Activated CD4-positive, alpha-beta T cell treated with anti-CD3 and anti-CD28 coated beads, Interleukin-2, amount 10 ng/mL, durations not matched to agents 24 days and 14 days (primary cell): ENCODE measurements at places on chromosomes 4 and X.

- DNase-seq, result no peak
Observed at GRCh38 chr4:145613566-145614232, 5.5 kb upstream of the MMAA start.

DNA sequence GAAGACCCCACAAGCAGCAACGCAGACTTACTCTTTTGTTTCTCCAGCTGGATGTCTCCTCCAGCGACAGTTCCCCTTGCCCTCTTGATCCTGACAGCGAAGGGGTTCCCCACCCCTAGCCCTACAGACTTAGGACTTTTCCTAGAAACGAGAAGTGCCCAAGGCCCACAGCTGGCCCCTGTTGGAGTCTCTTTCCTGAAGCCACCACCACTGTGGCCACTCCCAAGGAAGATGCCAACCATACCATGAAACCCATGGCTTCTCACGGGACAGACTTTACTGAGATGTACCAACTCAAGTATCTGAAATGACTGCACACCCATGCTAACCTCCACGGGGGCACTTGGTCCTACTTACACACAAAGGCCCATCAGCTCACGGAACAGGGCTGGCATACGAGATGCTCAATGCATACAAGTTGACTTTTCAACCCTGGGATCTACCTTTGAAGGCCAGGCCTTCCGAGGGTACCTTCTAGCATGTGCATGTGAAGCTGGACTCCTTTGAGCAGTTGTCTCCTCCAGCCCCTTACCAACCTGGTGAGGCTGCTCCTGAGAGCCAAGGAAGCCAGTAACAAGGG lies 924 bp upstream of the IRAK1 start:
- DNase-seq, result no peak

GRCh38 chrX:139932073-139932900 lies 566 bp downstream of the ATP11C start:
- peak; percentile 82 for DNase-seq

- no peak for DNase-seq
Observed at GRCh38 chr4:79211490-79211889, 114.4 kb downstream of the NAA11 start.

DNA sequence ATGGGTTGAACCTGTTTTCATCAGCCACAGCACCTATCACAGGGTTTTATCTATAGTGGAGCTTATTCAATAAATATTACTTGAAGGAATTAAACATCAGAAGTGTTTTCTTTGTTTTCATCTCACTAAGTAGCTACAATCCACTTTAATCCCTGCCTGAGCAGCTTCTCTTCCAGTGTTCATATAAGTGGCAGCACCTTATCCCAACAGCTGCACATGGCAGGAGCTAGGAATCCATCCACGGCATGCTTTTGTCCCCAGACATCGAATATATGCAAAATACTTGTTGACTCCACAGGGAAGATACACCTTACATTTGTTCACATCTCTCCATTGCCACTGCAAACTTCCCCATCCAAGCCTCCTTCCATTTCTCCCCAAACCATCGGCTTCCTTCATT lies 549.8 kb upstream of the FAM241A start:
- no peak for DNase-seq

- DNase-seq, result no peak
Observed at GRCh38 chr4:152161676-152162330, 374.1 kb downstream of the FBXW7 start.

GRCh38 chr4:55791666-55792065 lies 27.9 kb upstream of the EXOC1L start:
- no peak for DNase-seq

- no peak for DNase-seq
Observed at GRCh38 chrX:153412746-153413720, 1.8 kb downstream of the ZFP92 start.

GRCh38 chr4:159024266-159024665 lies 78.6 kb upstream of the RAPGEF2 start:
- DNase-seq, result no peak

DNA sequence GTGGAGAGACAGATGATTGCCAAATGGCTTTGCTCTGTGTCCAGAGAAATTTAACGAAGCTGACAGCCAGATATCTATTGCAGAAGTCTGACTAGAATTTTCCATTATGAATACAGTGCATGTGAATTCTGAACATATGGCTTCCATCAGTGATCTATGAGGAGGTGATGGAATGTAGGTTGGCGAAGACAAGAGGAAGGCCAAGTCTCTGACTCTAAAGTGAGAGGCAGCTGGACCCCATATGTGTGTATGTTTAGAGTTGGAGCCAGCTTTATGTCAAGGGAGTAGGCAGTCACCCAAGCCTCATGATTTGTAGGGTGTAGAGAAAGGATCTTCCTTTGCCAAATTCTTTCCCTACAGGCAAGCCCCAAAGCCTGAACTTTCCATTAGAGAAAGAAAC lies 76.2 kb upstream of the TEX13D start:
- DNase-seq, result no peak

GRCh38 chr4:140374130-140374477 lies 658 bp downstream of the SCOC start:
- DNase-seq, result no peak

GRCh38 chrX:106302304-106302703 lies 134.2 kb downstream of the PWWP3B start:
- DNase-seq, result no peak

DNA sequence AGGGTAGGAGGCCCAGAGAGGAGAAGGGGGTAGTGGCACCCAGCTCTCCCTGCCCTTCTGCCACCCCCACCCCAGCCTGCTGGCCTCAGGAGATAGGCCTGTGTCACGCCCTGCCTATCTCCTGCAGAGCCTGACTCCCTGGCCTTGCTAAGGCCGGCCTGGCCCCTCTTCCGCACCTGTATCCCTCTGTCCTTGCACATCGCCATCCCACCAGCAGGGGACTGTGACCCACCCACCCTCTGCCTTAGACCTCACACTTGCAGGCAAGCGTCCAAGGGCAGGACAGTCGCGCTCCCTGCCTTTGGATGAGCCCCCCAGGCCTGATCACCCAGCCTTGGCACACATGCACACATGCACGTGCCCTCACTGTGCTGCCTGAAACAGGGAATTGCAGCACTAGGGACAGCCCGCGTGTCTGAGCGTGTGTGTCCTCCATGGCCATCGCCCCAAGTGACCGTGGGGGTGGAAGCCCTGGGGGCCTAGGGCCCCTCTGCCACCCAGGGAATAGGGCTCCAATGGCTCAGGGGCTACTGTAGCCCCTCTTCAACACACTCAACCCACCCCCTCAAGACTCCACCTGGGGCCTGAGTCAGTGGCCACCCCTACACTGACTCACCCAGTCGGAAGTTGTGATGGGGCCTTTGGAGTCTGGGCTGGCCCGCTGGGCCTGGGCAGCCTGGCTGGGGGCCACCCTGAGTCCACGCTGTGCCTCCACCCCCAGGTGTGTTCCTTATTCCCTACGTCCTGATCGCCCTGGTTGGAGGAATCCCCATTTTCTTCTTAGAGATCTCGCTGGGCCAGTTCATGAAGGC lies 2.1 kb downstream of the SLC6A8 start:
- no peak for DNase-seq

- peak; percentile 56 for DNase-seq
Observed at GRCh38 chr4:36325926-36326325, 44.5 kb downstream of the DTHD1 start.

- DNase-seq, result no peak
Observed at GRCh38 chr4:138861135-138861534, 154.4 kb upstream of the NOCT start.

DNA sequence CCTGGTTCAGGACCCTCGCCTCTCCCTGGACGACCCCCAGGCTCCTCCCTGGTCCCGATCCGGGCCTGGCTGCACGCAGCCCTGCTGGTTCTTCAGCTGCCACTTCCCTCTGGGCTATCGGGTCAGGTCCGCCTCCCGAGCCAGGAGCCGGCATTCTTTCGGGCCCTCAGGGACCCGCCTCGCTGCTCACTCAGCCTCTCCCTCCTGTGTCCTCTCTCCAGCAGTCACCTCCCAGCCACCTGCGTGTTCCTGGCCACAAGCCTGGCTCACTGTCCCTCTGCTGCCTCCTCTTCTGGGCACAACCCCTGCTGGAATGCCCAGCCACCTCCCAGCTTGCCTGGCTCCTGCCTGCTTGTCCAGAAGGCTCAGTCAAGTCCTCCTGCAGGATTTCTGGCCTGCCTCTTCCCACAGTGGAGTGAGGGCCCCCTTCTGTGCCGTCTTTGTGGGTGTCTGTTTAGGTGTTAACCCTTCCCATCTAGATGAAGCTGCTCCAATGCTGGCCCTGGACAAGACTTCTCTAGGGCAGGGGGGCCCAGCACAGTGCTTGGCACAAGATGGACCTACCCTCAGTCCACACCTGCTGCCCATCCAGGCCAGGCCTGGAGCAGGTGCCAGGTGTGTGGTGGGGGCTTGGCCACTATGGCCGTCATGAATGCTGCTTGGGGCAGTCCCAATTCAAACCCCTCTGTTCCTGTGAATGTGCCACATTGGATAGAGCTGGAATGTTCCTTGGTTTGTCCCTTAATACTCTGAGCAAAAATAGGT lies 2.2 kb downstream of the WFS1 start:
- no peak for DNase-seq

DNA sequence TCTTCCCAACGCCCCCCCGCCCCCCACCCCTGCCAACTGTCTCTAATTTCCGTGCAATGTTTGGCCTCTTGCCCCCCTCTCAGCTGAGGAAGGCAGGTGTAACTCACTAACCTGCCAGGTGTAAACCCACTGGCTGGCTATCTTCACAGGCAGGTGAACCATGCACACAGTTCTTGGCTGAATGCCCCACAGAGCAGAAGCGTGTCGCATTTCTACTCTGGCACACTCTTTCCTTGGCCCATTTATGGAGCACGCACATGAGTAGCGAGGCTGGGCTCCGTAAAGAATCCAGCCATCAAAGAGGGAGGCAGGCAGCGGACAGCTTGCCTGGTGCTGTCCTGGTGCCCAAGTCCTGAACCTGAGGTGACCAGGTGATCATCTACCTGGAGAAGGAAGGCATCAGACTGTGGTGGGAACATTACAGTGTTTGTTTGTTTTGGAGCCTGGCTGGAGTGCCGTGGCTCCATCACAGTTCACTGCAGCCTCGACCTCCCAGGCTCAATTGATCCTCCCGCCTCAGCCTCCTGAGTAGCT lies 39.2 kb upstream of the CRMP1 start:
- no peak for DNase-seq

GRCh38 chr4:114200026-114200425 lies 220.6 kb upstream of the ARSJ start:
- no peak for DNase-seq

DNA sequence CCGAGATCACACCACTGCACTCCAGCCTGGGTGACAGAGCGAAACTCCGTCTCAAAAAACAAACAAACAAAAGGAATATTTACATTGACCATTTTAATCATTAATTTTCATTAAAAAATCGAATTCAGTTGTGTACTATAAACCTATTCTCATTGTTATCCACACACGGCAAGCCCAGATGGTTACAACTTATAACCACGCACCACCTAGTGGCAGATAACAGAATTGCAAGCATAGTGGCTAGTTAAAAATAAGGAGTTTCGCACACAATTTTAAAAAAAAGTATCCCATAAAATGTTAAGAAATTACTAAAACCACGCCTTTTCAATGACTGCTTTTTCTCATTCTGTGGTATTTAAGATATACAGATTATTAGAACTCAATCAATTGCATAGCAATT lies 25.4 kb downstream of the MBNL3 start:
- DNase-seq, result peak; percentile 57

GRCh38 chr4:153060196-153060595 lies 124.1 kb downstream of the FHDC1 start:
- DNase-seq, result no peak

DNA sequence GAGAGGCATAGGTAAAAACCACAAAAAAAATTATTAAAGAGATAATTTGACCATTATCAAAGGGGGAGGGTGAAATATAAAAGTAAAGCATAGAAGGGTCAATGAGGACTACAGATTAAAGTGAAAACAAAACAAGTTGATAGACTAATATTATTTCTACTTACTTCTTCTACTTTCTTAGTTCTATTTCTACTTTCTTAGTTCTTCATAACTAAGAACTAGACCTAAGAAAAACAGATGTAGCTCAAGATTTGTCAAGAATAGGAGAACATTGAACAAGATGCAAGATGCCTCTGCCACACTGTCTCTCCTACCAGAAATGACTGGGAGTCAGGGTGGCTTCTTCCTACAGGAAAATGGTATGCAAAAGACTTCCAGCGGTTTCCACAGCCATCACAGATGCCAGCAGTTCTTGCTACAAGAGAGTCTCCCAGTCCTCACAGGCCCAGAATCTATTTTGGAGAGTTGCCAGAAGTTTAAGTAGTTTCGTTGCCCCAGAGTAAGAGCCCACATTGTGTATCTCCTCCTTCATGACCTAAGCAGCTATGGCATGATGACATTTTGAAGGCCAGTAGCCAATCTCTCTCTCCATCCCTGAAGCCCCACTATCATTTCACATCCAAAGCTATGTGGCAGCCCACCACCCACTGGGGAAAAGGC lies 42.9 kb upstream of the DDX60 start:
- no peak for DNase-seq

DNA sequence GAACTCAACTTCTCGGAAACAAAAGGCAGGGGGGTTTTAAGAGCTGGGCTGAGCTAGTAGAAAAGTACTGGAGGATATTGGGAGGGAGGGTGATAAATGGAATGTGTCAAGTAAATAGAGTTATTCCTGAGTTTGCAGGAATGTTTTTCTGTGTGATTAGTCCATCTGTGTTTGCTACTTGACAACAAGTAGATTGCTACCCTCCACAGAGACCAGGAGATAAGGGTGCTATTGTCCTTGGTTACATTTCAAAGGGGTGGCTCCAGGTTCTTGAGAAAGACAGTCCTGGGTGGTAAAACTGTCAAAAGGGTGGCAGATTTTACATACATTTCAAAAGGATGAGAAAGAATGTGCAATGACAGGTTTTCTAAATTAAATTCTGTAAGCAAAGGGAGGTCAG lies 181.2 kb upstream of the PPP3CA start:
- no peak for DNase-seq

- no peak for DNase-seq
Observed at GRCh38 chr4:58368221-58368620, 1258.0 kb upstream of the IGFBP7 start.

GRCh38 chrX:133444952-133445831 lies 29.9 kb upstream of the GPC4 start:
- DNase-seq, result no peak

GRCh38 chrX:154300816-154301215 lies 5.2 kb downstream of the TKTL1 start:
- no peak for DNase-seq

DNA sequence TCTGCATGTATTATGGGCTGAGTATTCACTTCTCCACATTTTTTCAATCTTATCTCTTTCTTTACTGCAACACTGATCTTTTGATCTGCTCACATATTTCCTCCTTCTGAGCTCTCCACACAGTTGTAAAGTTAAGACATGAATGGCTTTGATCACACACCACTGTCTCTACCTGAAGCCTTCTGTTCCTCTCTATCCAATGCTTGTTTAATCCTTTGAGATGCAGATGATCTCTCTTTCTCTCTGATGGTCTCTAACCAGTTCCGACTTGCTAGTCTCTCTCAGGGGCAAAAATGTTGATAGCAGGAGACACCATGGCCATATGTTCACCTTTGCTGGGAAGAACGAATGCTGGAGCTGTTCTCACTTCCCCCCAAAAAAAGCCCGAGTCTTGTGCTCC lies 162.4 kb downstream of the UNC5C start:
- no peak for DNase-seq
